ENCODE measurements at places on chromosomes 6 and 20. TPM values are rescaled to one million over a fixed set of nuclear protein-coding genes. Genes with fewer than 3 reads are reported as not detected.

The SLC13A3 gene
- total RNA-seq, result 1.6 TPM

The SIRPB1 gene
- total RNA-seq, result 11.6 TPM

The MYL9 gene
- 410 TPM for total RNA-seq

The ID4 gene
- 35.2 TPM for total RNA-seq

The CTAGE9 gene
- not detected for total RNA-seq

The FNDC1 gene
- 1.1 TPM for total RNA-seq

The SLC17A3 gene
- total RNA-seq, result not detected

The LAMA4 gene
- 134 TPM for total RNA-seq

The PROKR2 gene
- not detected for total RNA-seq

The PDE7B gene
- total RNA-seq, result 4.2 TPM

DNA sequence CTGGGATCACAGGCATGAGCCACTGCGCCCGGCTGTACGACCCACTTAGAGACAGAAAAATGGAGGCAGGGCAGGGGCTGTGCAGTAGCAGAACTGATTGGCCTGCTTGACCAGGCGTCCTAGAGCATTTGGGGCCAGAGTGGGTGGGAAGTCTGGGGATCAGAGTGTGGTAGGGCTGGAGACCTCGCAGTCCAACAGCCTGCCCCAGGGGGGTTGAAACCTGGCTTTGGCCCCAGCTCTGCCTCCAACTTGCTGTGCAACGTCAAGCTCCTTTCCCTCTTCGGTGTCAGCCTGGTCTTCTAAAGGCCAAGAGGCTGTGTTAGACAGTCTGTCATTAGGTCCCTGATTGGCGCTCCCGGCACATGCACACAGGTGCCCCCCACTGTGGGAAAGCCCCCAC, 15.3 kb upstream of the SPDEF start:
- no peak for DNase-seq

- no peak for DNase-seq
Observed at GRCh38 chr6:4350567-4351519, 215.5 kb upstream of the ECI2 start.

- DNase-seq, result peak; percentile 64
Observed at GRCh38 chr20:23106271-23106851, 20.2 kb upstream of the CD93 start.

GRCh38 chr6:11272491-11273192, 40.2 kb upstream of the NEDD9 start:
- DNase-seq, result no peak

GRCh38 chr20:32652739-32653526, 20.8 kb downstream of the C20orf203 start:
- peak; percentile 91 for DNase-seq

DNA sequence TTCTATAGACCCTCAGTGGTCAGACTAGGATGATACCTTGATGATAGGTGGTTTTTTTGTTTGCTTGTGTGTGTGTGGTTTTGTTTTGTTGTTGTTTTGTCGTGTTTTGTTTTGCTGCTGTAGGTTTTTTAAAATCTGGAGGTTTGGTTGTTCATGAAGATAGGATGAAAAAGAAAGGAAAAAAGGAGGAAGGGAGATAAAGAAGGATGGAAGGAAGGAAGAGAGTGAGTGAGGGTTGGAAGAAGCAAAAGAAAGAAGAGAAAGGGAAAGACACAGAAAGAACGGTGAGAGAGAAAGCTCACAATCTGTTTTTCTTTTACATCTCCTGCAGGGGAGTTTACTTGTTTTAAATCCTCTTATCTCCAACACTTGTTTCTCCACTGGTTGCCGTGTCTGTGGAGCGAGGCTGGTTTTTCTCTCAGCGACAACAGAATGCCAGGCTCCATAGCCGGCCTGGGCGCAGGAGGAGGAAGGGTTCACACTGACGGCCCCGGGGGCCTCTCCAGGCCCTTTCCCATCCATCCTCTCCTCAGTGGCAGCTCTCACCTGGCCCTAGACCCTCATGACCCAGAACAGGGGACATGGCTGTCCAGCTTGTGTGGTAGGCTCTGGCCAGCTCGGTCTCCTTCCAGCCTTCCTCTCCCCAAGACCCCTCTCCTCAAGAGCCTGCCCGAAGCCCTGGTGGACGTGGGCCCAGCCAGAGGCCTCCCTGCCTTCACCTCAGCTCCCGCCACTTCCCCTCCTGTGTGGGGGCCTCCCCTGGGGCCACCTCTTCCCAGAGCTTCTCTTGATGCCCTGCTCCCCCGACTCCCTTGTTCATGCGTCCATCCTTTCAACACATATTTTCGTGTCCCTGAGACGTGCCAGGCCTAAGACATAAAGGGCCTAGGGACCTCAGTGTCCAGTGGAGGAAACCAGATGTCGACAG, 168.4 kb downstream of the VEGFA start:
- DNase-seq, result no peak

DNA sequence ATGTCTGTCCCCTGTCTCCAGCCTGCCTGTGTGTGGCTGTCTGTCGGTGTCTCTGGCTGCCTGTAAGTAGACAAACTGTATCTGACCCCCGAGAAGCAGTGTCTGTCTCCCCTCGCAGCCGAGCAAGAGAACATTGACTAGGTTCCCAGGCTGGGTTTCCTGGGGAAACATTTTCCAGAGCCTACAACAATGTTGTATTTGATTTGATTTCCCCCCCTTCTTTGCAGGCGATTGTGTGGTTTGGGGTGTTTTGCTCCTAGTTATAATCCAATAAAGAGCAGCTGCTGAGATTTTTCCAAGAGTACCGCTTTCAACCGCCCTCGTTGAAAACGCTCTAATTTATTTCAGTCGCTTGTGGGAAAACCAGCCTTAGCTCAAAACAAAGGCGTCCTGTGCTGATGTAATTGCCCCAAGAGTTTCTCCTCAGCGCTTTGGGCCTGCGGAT, 92.6 kb downstream of the CDC5L start:
- DNase-seq, result no peak

- no peak for DNase-seq
Observed at GRCh38 chr6:144019929-144020328, 11.9 kb upstream of the PLAGL1 start.

- DNase-seq, result no peak
Observed at GRCh38 chr6:42255050-42255449, 37.4 kb upstream of the MRPS10 start.

GRCh38 chr6:107714104-107714503, 110.0 kb downstream of the SCML4 start:
- no peak for DNase-seq

GRCh38 chr6:108872141-108872557, 23.9 kb downstream of the ARMC2 start:
- DNase-seq, result no peak

DNA sequence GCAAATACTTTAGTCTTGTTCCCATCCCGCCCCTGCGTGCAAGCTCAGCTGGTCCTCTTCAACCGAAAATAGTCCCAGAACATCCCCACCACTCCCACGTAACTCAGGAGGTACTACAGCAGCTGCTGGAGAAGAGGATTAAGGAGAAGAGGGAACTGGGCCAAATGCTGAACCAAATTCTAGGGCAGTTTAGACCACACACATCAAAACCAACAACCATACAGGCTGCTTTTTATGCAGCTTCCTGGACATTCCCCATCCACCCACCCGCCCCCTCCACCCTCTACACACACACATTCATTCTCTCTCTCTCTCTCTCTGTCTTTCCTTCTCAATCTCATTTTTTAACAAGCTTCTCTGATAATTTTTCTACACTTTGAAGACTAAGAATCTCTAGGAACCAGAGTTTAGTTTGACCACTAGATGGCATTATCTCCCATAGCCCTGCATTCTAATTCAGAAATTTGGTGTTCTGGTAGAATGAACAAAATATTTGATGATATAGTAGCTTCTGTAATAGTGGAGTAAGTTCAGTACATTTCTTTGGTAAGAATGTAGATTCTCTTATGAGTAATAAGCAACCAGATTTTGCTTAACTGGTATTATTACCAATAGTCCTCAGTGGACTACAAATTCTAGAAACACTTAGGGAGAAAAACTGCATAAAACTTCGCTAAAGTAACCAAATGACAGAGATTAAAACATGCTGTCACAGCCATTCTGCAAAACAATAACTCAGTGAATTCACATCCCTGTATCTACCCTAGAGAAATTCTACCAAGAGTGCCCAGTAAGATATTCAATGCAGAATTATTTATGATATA, 52.1 kb upstream of the BEND6 start:
- no peak for DNase-seq

DNA sequence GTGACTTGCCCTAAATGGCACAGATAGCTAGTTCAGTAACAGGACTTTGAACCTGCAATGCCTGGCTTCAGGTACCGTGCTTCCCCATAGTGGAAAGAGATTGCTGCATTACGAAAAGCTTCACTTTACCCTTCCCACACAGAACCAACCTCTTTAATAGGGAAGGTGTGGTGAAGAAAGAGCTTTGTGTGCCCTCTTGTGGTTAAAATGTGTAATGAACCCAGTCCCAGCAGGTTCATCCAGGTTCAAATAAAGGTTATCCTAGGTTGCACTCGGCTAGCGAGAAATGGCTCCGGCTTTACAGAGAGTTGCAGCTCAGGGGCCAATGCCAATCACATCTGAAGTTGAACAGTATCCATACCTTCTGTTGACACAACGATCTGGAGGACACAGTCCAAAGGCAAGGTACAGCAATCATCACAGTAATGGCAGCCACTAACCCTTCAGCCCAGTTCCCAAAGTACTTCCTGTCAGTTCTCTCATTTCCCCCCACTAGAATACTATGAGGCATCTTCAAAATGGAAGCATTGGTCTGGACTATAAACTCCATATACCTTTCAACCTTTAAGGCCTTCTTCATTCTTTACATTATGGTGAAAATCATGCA, 3.0 kb downstream of the DEFB115 start:
- DNase-seq, result no peak

- DNase-seq, result no peak
Observed at GRCh38 chr6:42378536-42378935, 73.2 kb downstream of the TRERF1 start.

DNA sequence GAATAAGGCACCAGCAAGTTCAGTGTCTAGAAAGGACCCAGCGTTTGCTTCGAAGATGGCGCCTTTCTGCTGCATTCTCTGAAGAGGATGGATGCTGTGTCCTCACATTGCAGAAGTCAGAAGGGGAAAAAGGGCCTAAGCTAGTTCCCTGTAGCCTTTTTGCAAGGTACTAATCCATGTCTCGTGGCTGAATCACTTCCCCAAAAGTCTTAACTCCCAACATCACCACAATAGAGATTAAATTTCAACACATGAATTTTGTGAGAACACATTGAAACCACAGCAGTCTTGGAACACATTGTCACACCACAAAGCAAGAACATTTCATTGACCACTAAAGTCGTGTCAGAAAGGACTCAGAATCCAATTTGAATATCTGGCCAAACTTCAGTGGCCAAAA, 42.1 kb downstream of the KLHL31 start:
- no peak for DNase-seq

GRCh38 chr6:57262488-57262887, 40.4 kb upstream of the RAB23 start:
- DNase-seq, result no peak

- DNase-seq, result no peak
Observed at GRCh38 chr20:8124639-8125038, 7.4 kb upstream of the PLCB1 start.

DNA sequence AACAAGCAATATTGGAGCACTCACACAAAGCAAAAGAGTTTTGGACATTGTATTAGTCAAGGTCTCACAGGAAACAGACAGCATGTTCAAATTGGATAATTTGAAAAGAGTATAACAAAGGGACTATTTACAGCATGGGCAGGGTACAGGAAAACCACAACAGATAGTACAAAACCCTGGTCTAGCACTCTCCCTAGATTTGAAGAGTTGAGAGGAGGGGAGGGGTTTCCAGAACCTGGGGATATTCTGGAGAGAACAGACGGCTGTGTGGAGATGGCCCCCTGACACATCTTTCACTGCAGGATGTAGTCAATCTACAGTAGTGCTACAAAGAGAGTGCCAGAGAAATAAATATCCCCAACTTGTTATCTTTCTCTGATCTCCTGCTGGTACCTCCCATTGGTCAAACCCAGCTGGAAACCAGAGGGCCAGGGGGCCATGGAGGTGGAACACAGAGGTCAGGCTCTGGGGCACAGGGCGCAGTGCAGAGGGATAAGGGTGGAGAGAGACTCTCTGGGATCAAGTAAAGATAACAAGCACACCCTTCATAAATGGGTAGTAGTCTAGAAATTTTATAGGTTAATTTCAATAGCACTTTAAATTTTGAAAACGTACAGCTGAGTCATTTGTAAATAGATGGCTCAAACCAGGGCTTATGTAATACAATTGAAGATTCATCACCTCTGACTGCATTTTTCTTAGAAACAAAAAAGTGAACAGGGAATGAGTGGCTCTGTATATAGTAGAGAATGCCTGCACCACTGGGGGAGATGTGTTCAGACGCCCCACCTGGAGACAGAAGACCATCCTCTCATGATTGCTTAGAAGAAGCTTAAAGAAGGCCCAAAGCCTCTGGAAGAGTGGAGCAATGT, 25.7 kb downstream of the RCAN2 start:
- DNase-seq, result no peak

DNA sequence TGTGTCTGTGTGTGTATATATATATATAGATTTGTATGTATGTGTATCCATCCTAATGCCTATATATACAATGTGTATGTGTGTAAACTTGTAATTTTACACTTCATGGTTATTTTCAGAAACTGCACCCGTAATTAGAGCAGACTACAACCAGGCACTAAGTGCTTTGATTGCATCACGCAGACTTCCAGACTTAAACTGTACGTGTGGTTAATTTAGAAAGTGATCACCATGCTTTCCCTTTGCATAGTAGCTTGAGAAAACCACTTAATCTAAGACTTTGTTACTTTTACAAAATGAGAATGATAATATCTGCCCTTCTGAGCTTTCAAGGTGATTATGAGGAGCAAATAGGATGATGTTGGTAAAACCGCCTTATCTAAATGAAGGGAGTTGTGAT, 50.1 kb upstream of the E2F3 start:
- DNase-seq, result no peak

DNA sequence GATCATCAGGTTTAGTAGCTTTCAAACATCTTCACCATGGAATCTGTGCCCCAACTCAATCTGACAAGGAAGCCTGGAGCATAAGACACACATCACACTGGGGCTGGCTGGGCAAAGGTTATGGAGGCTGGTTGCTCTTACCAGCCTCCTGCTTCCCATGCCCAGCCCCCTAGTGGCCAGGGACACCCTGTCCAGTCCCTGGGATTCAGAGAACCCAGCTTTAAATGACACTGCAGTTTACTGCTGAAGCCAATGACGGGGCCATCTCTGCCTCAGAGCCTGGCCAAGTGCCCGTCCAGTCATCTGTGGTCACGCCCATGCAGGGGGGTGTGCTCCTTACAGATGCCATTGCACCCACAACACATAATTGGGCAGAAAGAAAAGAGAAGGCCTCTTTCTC, 272.9 kb downstream of the SMOC2 start:
- no peak for DNase-seq

DNA sequence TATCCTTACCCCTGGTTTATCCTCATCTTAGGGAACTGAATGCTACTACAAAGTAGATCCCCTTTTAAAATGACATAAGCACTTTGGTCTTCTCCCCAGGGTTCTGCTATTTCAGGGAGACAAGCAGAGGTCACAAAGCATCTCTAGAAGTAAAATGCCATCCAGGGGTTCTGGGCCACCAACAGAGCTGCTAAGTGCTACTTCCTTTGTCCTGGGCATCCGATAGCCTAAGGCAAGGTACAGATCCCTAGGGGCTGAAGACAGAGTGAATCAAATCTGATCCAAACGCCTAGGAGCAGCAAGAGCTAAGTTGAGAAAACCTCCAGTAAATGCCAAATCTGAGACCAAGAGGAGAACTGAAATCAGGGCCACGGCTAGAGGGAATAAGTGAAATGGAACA, 161.2 kb downstream of the PTPRT start:
- no peak for DNase-seq

- DNase-seq, result no peak
Observed at GRCh38 chr6:22399693-22400092, 102.9 kb upstream of the PRL start.

Data from upper lobe of right lung (tissue), 1 donor.